Subcutaneous preadipocyte (primary cell): ENCODE measurements at places on chromosomes 3 and 15. TPM values are rescaled to one million over a fixed set of nuclear protein-coding genes. Genes with fewer than 3 reads are reported as not detected.

LEKR1 gene
- 0.20 and 2.2 TPM in 2 replicates for total RNA-seq

GOLGA6A gene
- total RNA-seq: not detected in 2 replicates

DNASE1L3 gene
- 0.59 and 1.5 TPM in 2 replicates for total RNA-seq

LMAN1L gene
- not detected in 2 replicates for total RNA-seq

NMB gene
- 1.8 and 3.3 TPM in 2 replicates for total RNA-seq

ASB14 gene
- total RNA-seq: not detected in 2 replicates

CCK gene
- total RNA-seq: 0.73 TPM in 1 of 2 replicates, not detected in the other

LTF gene
- not detected in 2 replicates for total RNA-seq

C3orf85 gene
- not detected in 2 replicates for total RNA-seq

ST8SIA2 gene
- not detected in 2 replicates for total RNA-seq
